ENCODE measurements at places on chromosomes 1 and 21.

DNA sequence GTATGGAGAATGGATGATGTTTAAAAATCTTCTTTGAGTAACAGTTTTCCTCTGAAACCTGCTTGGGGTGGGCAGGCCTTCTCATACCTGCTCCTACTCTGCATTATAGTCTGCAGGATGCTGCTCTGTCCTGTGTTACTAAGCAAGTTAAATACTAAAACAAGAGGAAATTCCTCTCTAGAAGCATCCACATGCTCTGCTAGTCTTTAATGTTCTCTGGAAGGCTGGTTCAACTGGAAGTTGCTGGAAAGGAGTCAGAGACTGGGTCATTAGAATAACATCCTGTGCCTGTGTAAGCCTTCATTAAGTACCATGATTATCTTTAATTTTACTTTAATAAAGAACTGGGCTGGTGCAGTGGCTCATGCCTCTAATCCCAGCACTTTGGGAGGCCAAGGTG, 5.8 kb downstream of the SELP start:
- no peak for DNase-seq

GRCh38 chr1:41724926-41725325, 193.8 kb downstream of the HIVEP3 start:
- DNase-seq: no peak

DNA sequence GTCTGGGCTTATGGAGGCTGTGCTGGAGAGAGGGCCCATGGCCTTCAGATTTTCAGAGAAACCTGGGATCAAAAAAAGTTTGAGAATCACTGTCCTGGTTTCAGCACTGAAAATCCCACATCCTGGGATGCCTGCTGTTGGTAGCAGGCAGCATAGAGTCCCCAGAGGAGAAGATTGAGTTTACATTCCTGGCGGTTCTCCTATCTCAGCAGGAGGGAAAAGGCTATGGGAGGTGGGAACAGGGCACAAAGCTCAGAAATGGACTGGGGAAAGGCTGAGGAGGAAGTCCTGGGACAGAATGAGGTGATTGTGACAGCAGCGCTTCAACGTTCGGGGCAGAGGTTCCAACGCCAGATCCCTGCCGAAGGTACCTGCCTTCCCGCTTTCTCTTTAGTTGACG, 103.4 kb downstream of the ETS2 start:
- no peak for DNase-seq

- DNase-seq: no peak
These were observed 93.8 kb downstream of the USP25 start for GRCh38 chr21:15823486-15824150.

DNA sequence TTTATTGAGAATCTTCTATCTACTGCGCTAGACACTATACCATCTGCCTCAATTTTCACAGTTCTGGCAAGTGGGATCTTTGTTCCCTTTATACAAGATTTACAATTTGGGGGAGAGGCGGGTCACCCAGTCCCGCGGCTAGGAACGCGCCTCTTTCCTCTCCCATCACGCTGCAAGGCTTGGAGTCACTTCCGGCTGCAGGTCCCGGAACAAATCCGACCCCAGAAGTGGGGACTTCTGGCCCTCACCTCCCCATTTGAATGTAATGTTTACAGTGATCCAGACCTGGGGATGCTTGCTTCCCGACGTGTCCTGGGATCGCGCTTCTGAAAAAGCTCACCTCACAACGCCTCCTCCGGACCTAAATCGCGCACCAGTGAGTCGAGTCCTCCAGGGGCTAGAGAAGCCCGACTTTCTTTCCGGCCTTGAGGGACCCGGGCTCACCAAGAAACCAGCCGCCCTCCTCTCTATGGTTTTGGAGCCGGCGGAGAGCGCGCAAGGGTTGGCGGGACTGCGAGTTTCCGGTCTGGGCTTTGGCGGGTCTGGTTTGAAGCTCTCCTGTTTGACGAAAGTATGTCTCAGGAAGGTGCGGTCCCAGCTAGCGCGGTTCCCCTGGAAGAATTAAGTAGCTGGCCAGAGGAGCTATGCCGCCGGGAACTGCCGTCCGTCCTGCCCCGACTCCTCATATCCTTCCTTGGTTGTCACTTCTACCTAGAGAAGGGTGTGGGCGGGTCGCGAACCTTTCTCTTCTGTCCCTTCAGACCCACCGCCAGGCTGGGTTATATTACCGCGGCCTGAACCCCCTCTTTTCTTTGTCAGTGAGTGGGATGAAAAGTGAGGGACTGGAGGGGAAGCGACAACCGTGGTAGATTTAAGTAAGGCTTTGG, at the start of gene METTL18:
Gene METTL18, minus strand, starts transcription at position 378 of the 887 bp plus-strand sequence. CDS start 1,212 bp downstream, outside the sequence.
- DNase-seq: peak; percentile 89

GRCh38 chr1:17743925-17744324, 11.2 kb upstream of the ACTL8 start:
- DNase-seq: no peak

GRCh38 chr1:154840269-154841176, 29.6 kb downstream of the KCNN3 start:
- no peak for DNase-seq

- peak; percentile 38 for DNase-seq
These were observed 6.7 kb upstream of the TNFRSF8 start for GRCh38 chr1:12056331-12056841.

DNA sequence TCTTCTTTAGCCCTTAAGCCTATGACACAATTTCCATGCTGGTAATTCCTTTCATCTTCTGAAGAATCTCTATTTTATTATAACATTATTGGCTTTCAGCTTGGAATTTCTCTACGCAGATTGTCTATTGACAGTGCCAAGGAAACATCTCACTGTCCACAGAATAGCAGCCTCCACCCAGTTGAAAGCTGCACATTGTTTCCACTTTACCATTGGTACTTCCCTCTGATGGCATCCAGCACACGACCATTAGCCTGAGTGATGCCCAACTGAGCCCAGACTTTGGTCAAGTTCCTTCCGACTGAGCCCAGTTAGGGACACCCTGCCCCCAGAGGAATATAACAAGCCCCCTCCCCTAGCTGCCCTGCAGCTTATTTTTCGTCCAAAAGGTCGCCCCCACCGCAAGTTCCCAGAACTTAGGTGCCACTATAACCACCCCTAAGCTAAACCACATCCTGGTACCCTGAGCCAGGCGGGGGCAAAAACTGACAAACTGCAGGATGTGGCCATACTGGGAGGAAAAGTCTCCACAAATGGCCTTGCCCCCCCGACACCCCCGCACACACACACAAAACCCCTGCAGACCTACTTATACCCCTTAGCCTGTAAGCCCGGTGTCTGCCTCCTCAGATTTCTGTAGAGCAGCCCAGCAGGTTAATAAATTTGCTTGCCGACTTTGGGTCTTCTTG, 13.2 kb downstream of the GBP5 start:
- no peak for DNase-seq

DNA sequence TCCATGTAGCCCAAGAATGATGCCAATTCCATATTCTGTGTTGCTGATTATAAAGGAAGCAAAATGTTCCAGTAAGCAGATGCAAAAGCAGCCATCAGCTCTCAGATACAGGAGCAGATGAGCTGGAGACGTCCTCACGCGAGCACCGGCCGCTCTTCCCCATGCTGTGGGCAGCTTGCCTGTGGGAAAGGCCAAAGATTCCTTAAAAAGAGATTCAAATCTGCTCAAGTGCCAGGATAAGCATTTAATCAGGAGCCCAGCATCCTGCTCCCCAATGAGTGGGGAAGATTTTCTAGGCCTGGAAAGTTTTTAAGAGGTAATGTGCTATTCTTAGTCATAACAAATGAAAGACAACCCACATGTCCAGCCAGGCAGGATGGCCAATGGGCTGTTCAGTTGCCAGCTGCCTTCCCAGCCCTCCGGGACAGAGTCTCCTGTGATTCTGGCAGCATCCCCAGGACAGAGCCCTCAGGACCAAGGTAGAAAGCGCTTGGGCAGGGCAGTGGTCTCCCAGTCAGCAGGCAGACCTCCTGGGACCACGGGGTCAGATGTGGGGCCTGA, 108.2 kb upstream of the TMPRSS2 start:
- no peak for DNase-seq

DNA sequence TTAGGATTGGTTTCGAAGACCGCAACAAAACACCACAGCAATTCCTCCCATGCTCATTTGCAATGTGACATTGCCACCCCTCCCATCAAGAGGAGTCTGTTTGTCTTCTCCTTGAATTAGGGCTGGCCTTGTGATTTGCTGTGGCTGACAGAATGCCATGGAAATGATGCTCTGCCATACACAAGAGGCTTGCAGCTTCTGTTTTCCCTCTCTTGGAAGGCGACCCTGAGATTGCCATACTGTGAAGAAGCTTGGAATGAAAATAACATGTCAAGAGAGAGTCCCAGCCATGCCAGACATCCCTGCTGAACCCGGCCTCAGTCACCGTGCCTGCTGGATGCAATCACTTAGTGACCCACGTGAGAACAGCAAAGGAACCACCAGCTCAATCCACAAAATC, 212.4 kb downstream of the CRB1 start:
- DNase-seq: no peak

- DNase-seq: peak; percentile 93
These were observed at the start of gene LUZP1 for GRCh38 chr1:23168445-23169194. TSS of gene LUZP1 (minus strand) at chr1:23168856.

DNA sequence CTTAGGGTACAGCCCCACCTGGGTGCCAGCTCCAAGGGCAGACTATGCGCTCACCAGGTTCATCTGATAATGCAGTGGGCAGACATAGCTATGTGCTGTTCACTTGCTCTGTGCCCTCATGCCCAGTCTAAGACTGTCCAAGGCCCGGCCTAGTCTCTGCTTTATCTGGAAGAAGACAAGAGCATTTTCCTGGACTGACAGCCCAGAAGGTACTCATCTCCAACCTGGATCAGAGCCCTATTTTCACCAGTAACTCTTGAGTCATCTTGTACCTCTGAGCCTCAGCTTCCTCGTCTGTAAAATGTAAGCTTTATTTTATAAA, 28.5 kb upstream of the LRRC8C start:
- no peak for DNase-seq

DNA sequence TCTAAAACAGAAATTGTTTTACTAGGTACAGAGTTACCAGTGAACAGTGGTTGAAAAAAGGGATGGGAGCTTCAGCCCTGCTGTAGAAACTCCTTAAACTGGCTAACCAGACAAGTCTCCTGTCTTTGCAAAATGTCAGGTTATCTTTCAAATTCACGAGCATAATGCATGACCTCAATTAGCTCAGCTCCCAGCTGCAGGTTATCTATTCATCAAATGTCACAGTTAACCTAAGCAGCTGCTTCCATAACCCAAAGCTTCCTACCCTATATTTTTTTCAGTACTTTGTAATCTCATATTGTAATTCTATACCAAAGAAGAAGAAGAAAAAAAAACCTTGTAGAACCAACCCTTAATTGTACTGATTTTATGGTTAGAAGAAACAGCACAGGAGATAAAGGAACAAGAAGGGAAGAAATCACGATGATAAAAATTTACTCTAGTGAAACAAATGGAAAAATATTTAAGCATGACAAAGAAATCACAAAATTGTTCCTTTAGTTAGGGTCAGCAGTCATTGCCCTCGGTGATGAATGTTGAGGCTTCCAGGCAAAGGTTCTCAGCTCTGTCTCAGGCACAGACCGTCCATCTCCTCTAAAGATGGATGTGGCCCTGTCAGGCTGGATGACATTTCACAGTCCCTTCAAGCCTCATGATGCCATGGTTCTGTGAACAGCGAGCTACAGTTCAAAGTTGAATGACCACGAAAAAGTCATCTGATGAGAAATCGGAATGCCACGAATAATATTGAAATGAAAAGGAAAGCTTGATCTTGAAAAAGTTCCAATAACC, 95.9 kb downstream of the PLD5 start:
- DNase-seq: no peak

DNA sequence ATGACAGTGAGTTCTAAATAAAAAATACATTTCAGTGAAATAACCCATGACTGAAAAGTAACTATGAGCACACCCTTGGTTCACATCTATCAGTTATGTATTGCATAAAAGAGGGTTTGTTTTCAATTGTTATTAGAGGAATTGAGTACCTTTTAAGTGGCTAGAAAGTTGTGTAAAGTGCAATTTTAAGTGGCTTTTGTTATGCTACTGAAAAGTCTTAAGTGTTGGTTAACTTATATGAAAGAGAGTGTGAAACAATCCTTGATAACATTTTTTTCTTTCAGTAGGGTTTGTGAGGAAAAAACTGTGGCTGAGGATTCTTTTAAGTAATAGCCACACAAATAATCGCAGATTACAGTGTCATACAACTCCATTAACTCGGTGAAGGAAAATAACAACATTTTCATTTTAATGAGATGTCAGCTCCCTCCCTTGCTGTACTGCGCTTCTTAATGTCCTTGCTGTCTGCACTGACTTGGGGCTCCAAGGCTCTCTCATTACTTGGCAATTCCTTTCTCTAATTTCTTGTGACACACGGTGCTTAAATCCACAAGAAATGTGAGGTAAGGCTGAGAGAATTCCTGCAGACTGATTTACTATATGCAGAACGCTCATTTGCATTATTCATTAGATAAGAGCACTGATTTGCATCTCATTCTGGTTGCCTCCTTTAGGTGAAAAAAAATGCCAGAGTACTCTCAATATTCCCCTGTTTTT, 40.6 kb downstream of the NTNG1 start:
- DNase-seq: no peak

DNA sequence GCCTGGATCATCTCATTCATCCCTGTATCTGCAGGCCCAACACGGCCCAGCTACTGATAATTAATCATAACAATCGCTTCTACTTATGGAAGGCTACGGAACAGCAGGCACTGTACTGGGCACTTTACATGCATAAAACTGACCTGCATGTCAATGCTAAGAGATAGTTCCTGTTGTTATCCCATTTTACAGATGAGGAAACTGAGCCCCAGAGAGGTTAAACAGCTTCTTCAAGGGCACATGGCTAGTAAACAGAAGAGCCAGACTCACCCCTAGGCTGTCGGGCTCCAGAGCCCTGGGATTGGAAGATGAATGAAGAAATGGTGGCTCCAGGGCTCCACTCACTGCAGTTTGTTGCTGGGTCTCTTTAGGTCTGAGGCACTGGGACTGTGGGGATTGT, 27.3 kb upstream of the VPS13D start:
- no peak for DNase-seq

DNA sequence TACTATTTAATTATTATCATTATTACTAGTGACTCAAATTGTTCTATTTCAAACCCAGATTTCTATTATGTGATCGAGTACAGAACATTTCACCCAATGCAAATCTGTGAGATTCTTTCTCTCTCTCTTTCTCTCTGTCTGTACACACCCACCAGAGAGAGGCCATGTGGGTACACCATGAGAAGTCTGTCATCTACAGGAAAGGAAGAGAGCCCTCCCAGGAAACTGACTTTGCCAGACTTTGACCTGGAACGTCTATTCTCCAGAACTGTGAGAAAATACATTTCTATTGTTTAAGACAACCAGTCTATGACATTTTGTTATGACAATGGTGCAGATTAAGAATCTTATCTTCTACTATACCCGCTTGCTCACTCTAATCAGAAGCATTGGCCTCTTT, 1091.6 kb downstream of the TTLL7 start:
- no peak for DNase-seq
